ENCODE measurements at places on chromosomes 5 and 9. TPM values are rescaled to one million over a fixed set of nuclear protein-coding genes. Genes with fewer than 3 reads are reported as not detected.

GRCh38 chr9:26746357-26747072, 146.1 kb downstream of the CAAP1 start:
- DNase-seq, result no peak

FAM151B gene
- total RNA-seq, result 0.61 TPM

- no peak for DNase-seq
Observed at GRCh38 chr5:44844744-44845143, 36.0 kb downstream of the MRPS30 start.

GRCh38 chr9:115278326-115279035, 160.5 kb upstream of the TNC start:
- DNase-seq, result no peak

GRCh38 chr5:93585767-93586385, 2.9 kb downstream of the NR2F1 start:
- DNase-seq, result no peak

- no peak for DNase-seq
Observed at GRCh38 chr5:95859661-95860060, 37.1 kb upstream of the GLRX start.
